ENCODE measurements at places on chromosomes 12 and 14. TPM values are rescaled to one million over a fixed set of nuclear protein-coding genes. Genes with fewer than 3 reads are reported as not detected.

SERPINA6 gene
- polyA plus RNA-seq, result not detected

RERG gene
- 3.0 TPM for polyA plus RNA-seq

ADAM21 gene
- not detected for polyA plus RNA-seq

RIPK3 gene
- 7.2 TPM for polyA plus RNA-seq

CACNA2D4 gene
- 5.8 TPM for polyA plus RNA-seq

MGAT4C gene
- polyA plus RNA-seq, result 0.22 TPM

ACVRL1 gene
- polyA plus RNA-seq, result 61.5 TPM

TMCC3 gene
- polyA plus RNA-seq, result 3.8 TPM

Data from adipose tissue (tissue), 3 donors.